ENCODE measurements at places on chromosomes 12 and 14.

DNA sequence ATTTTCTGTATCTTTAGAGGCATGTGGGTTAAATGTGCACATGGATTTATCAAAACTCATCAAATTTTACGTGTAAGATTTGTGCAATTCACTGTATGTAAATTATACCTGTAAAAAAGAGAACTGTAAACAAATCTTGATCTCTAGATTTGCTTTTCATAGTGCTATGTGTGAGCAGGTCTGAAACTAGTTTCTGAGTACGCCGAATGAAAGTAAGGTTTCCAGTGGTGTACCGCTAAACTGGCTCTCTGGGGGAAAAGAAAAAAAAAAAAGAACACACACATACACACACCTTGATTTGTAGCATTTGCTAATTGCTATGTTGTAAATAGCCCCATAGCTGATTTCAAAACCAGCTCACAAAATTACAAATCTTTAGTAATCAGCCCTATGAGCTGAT is 8.6 kb upstream of the SLC41A2 start:
- DNase-seq, result no peak

DNA sequence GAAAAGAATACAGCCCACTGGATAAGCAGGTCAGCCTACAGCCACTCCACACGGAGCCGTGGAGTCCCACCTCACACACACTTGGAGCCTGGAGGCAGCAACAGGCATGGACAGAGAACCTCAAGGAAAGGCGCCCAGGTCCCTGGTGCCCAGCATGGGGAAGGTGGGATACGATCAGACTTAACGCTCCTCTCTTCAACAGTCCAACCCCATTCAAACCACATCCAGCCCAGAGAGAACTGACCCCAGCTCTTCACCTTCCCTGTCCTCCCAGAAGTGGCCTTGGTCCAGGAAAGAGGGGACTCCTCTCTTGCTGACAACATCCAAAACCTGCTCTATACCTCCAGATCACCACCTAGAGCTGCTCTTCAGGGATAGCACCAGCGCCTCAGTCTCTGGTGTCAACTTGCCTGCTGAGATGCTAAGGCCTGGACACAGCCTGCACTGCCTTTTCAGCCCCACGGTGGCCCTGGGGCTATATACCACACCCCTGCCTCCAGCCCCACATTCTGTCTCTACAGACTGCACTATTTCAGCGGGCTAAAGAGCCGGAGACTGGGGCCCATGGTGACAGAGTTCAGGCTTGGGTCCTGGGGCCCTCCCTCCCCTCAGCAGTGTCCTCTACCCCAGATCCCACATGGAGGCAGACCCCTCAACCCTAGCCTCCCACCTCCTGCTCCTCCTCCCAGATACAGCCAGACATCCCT is 7.0 kb downstream of the ADCY6 start:
- no peak for DNase-seq

DNA sequence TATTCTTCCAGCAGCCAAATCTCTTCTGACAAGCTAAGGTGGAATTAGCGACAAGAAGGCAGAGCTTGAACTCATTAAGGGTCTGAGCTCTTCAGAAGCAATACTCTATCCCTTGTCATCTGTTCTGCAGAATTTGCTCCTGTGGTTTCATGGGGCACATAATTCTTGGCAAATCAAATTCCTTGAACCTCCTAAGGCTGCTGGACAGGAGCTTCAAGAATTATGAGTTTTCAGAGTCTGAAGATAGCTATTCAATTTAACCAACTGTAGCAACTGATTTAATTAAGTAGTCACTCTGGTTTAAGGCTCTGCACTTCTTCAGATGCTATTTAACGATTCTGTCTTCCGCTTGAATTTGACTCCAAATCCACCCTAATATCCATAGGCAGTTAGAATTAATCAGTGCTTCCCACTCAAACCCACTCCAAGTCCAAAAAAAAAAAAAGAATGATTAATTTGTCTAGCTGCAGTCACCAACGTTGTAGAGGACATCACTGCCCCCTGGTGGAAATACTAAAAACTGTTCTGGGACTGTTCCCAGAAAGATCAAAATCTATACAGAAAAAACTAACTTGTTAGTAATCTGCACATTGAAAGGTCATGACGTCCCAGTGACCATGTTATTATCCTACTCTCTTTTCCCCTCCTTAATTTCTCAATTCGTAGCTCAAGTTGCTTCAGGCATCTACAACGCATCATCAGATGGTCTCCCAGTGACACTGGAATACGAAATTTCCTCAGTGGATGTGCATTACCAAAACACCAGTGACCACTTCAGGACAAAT is 169.9 kb downstream of the KIF21A start:
- DNase-seq, result no peak

GRCh38 chr12:106126441-106127337 is 12.1 kb downstream of the NUAK1 start:
- no peak for DNase-seq

DNA sequence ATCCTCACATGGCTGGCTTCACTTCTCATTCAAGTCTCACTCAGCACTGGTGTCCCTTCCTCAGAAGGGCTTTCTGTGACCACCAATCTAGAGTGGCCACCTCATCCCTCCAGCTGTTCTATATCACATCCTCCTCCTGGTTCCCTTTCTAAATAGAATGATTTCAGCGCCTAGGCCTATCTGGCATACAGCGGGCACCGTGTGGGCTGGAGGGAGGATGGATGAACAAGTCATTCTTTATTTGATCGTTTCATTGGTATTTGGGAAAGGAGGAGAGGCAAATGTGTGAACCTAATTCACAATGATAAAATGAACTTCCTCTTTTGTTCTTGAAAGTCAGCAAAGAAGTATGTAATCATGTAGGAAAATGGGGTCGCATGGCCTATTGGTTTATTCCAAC is 394.2 kb downstream of the DPF3 start:
- DNase-seq, result no peak

DNA sequence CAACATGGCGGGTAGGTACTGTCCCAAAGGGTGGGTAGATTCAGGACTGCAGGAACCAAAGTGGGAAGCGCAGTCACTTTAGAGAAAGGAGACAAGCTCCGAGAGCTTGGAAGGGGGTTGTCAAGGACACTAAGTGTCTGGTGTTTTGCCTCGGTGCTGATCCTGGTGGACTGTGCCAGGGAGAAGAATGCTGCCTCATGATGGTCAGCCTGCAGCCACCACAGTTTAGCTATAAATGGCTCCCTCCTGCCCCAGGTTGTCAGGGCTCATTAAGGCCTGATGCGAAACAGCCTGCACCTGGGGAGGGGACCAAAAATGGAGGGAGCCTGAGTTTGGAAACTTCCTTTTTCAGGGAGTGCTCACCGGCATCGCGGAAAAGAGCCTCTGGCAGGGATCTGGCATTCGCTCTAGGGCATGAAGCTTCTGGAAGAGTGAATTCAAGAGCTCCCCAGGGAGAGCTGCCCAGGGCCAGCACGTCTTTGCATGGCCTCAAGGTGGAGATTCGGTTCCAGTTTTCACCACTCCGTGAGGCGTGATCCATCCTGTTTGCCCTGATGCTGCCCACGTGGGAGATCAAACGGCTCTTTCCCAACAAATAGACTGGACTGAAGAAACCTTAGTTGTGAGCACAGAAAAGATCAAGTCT is 164.0 kb downstream of the FOXN3 start:
- no peak for DNase-seq

DNA sequence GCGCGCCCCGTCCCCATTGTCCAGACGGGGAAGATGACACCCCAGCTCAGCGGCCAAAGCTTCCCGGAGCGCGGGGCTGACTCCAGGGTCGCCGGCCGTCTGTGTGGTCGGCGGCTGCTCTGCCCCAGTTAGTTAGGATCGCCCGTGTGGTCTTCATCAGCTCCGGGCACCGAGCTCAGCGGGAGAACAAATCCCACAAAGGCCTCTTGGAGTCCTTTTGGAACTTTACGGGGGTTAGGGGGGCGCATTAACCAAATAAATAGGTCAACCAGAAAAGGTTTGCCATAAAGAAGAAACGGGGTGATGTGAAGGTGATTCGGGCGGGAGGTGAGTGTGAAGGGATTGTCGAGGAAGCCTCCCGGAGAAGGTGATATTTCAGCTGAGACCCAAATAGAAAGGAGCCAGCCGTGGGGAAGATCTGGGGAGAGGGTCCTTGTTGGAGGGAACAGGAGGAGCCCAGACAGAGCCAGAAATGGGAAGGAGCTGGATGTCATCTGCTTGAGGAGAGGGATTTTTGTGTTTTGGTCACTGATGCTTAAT is 697 bp downstream of the ATP6V0A2 start:
- DNase-seq, result no peak

- DNase-seq, result no peak
Measured at GRCh38 chr14:104924421-104925213, at the start of gene PLD4. TSS of gene PLD4 (plus strand) at chr14:104924879. CDS start at chr14:104927141, 2,262 bp downstream.

DNA sequence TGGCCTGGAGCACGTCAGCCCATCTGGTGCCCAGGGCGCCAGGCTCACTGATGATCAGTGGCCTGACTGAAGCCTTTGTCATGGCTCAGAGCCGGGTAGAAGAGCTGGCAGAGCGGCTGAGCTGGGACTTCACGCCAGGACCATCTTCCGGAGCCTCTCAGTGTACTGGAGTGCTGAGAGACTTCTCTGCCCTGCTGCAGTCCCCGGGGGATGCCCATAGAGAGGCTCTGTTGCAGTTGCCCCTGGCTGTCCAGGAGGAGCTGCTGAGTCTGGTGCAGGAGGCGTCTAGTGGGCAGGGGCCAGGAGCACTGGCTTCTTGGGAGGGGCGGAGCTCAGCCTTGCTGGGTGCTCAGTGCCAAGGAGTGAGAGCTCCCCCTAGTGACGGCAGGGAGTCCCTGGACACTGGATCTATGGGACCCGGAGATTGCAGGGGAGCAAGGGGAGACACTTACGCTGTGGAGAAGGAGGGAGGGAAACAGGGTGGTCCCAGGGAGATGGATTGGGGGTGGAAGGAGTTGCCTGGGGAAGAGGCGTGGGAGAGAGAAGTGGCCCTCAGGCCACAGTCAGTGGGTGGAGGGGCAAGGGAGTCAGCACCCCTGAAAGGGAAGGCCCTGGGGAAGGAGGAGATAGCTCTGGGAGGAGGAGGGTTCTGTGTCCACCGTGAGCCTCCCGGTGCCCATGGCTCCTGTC is 2.0 kb downstream of the KHNYN start:
- peak; percentile 47 for DNase-seq

DNA sequence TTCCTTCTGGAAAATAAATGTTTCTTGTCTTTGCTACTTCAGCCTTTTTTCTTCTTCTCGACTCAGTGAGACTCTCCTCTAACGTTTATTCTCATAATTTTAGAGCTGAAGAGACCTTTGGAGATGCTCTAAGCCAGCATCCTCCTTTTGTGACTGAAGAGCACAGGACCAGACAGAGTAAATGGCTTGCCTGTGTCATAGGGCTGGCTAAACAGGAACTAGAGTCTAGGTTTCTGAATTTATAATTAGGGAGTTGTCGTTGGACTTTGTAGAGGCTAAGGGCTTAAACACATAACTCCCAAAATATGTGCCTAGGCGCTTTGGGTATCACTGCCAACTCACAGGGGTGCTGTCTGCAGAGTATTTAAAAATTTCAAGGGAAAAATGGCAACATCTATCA is 98.5 kb downstream of the FGD4 start:
- DNase-seq, result no peak

GRCh38 chr12:76307083-76307482 is 41.1 kb downstream of the BBS10 start:
- DNase-seq, result no peak

DNA sequence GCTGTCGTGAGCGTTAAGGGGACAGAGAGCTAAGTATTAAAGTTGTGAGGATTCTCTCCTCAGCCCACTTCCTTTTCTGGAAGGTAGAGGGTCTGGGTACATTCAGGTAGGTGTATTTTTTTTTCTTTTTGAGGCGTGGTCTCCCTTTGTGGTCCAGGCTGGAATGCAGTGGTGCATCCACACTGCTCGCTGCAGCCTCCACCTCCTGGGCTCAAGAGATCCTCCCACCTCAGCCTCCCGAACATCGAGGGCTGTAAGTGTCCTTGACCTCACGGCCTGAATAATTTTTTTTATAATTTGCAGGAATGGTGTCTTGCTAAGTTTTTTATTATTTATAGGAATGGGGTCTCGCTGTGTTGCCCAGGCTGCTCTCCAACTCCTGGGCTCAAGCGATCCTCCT is 1.4 kb downstream of the PUS1 start:
- DNase-seq, result no peak

GRCh38 chr12:124861492-124861891 is 2.2 kb downstream of the SCARB1 start:
- no peak for DNase-seq

DNA sequence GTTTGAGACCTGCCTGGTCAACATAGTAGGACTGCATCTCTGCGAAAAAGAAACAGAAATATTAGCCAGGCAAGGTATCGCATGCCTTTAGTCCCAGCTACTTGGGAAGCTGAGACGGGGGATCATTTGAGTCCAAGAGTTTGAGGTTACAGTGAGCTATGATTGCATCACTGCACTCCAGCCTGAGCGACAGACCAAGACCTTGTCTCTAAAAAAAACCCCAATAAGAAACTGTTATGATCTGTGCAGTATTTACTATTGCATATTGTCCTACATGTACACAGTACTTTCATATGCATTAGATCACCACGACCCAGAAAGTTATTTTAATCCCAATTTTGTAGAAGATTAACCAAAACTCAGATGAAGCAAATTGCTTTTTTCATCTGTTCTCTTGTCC is 187.5 kb downstream of the PCNX1 start:
- DNase-seq, result no peak

DNA sequence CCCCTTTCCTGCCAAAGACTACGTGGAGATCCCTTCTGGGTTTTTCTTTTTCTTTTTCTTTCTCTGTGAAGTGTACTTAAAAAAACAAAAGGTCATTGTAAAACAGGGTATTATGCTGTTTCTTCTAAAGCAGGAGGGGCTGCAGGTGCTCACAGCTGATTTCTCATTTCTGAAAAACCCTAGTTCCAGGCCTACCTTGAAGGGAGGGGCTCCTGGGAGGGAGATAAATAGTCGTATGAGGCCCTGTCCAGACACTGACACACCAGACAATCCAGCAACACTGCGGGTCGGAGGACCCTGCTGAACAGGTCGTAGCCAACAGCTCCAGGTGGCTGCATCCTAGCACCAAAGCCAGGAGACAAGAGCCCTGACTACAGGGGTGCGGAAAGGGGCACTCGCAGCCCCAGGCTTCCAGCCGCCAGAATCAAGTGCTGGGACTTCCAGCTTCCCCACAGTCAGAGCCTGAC is 41.1 kb downstream of the PSMA6 start:
- no peak for DNase-seq

- no peak for DNase-seq
Measured at GRCh38 chr12:121894633-121895032, 6.0 kb downstream of the PSMD9 start.

DNA sequence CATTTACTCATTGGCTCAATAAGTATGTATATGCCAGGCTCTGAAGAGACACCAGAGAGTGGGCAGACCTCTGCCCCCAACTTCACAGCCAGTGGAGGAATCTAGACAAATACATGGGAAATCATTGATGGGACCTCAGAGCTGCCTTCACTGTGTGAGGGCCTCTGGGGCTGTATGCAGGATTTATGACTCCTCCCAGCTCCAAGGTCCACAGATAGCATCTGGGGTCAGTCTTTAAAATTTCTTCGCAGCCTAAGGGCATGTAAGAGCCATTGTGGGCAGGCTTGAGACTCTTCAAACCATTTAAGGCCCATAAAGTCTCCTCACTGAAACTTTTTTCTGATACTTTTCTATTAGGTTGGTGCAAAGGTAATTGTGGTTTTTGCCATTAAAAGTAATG is 125.5 kb downstream of the SPTSSA start:
- DNase-seq, result no peak

- no peak for DNase-seq
Measured at GRCh38 chr14:28382444-28383190, 384.0 kb upstream of the FOXG1 start.

GRCh38 chr14:34655959-34656358 is 26.0 kb upstream of the SNX6 start:
- no peak for DNase-seq
